ENCODE measurements at places on chromosomes 12 and 14.
A peak's percentile ranks its signal among the peaks of the same experiment; 100 is the strongest.

DNA sequence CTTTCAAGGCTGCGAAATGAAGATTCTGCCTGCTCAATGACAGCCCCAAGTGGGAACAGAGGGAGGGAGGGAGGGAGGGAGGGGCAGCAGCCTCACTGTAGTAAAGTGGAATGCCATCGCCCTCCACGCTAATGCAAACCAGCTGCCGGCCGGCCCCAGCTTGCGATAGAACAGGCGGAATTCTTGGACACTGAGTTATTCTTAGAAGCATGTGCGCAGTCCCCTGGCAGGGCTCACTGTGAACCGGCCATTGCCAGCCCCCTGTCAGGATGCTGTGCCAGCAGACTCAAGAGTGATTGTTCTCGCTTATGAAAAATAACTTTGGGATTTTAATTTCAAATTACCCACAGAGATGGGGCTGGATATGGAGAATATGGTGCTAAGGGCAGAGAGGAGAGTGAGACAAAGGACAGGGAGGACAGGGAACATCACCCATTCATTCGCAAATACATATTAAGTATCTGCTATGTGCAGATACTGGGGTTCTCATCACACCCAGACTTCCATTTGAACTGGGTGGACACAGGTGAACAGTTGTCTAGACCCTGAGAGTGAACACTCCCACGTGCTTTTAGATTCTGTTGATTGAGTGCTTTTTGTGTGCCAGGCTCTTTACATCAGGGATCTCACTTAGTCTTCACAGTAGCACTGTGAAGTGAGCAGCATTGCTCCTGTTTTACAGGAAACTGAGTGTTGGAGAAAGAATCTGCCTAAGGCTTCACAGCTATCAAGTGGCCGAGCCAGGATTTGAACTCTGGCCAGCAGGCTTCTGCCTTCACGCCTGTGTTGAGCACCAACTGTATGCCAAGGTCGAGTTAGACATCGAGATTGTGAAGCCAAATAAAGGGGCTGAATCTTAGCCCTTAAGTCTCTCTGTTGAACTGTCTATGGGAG, 192.9 kb downstream of the C12orf75 start:
- DNase-seq = no peak

DNA sequence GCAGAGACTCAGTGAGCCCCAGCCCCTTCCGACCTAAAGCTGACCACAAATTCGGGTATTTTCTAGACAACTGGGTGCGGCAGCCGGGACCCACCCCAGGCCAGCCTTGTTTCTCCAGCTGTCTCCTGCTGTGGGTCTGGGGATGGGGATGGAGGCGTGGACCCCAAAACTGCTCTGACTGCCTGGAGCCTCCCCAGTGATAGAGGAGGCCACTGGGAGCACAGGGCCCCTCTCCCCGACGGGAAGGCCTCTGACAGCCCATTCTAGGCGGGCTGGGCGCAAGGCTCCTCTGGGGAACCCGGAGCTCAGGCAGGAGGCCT, 38.2 kb upstream of the TDRD9 start:
- no peak for DNase-seq

GRCh38 chr12:53941187-53941586, 2.6 kb downstream of the HOXC13 start:
- DNase-seq = no peak

DNA sequence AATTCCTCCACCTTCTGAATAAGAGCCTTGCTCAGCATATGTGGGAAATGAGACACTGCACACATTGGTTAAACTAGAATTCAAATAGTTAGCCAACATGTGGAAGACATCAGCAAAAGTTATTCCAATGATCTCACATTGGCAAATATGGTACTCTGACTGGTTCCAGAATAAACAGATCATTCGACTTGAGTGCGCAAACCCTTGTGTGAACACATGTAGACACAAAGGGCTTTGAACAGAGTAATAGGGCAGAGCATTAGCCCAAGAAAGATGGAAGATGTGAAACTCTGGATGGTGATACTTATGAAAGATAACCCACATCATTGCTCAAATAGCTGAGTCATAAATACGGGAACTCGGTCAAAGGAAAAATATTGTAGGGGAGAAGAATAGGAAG, 1133.4 kb upstream of the SEL1L start:
- no peak for DNase-seq

DNA sequence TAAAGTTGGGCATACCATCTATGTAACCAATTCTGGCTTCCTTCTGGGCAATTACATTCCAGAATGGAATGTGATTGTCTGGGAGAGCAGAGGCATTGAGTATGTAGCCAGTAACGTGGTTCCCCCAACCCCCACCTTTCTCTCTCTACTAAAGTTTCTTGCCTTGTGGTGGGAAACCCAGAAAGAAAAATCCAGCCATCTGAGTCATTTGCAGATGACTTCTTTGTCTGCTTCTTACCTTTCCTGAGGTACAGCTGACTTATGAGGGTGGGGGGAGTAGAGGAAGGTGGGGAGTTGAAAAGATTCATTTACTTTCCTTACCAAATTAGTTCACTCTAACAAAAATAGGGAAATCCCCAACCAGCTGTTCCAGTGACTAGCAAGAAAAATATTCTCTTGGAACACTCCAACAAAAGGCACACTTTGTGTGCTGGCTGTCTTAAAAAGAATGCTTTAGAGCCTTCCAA, 112.1 kb upstream of the FRMD6 start:
- no peak for DNase-seq

GRCh38 chr14:87467578-87467977, 525.4 kb downstream of the GALC start:
- no peak for DNase-seq

GRCh38 chr12:110254971-110255540, 26.0 kb upstream of the ATP2A2 start:
- DNase-seq = no peak

DNA sequence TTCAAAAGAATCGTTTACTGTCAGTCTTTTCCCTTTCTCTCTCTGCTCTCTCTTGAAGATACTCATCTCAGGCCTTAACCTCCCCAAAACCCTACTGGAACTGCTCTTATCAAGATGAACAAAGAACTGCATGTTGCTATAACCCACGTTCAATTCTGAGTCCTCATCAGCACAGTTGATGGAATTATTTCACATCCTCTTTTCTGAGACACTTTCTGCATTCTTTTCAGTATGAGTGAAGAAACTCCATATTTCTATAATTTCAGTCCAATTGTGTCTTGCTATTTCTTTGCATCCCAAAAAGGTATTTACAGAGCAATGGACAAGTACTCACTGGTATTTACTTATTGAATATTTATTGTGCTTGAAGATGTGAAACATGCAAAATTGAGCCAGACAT, 160.1 kb upstream of the CPNE8 start:
- no peak for DNase-seq

- no peak for DNase-seq
Observed at GRCh38 chr12:62434494-62435302, 31.9 kb upstream of the MON2 start.

DNA sequence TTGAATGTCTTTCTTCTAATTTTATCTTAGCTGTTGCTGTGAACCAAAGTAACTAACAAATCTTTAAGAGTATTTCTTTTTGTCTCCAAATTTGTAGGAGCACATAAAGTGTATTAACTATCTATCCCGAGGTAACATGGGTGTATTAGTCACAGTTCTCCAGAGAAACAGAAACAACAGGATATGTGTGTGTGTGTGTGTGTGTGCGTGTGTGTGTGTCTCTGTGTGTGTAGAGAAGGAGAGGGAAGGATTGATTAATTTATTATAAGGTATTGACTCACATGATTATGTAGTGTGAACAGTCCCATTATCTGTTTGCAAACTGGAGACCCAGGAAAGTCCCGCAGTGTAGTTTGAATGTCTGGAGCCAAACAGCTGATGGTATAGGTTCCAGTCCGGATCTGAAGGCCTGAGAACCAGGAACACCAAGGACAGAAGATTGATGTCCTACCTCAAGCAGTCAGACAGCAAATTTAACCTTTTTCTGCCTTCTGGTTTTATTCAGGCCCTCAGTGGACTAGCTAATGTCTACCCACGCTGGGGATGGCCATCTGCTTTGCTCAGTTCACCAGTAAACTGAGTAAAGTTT, 14.4 kb downstream of the G2E3 start:
- no peak for DNase-seq

- DNase-seq = no peak
Observed at GRCh38 chr12:44708218-44708617, 167.9 kb downstream of the NELL2 start.

DNA sequence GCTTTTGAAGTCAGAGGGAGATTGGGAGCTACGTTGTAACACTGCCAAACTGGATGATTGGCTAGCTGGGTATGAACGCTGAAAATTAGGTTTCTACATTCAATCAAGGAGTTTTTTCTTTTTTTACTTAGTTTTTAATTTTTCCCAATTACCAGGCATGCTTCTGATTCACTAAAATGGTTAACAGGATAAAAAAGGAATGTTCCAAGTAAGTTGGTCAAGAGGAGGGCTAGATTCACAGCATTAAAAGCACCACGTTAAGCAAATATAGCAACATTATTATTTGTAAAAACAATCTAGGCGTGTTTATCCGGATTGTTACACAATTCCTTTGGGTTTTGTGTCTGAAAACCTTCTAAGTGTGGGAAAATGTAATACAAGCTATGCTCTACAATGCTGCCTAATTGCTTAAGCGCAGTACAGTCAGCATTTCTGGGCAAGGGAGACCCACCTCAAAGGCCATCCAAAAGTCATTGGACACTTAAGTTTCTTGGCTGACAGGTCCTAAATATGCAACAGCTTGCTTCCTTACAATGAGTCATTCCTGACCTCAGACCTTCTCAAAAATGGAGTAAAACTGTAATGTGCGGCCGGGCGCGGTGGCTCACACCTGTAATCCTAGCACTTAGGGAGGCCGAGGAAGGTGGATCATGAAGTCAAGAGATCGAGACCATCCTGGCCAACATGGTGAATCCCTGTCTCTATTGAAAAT, 1.2 kb downstream of the RPLP0 start:
- no peak for DNase-seq

DNA sequence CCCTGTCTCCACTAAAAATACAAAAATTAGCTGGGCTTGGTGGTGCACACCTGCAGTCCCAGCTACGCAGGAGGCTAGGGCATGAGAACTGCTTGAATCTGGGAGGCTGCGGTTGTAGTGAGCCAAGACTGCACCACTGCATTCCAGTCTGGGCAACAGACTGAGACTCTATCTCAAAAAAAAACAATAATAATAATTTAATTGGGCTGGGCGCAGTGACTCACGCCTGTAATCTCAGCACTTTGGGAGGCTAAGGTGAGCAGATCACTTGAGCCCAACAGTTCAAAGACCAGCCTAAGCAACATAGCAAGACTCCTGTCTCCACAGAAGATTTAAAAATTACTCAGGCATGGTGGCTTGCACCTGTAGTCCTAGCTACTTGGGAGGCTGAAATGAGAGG, 26.7 kb downstream of the CBX5 start:
- DNase-seq = no peak

DNA sequence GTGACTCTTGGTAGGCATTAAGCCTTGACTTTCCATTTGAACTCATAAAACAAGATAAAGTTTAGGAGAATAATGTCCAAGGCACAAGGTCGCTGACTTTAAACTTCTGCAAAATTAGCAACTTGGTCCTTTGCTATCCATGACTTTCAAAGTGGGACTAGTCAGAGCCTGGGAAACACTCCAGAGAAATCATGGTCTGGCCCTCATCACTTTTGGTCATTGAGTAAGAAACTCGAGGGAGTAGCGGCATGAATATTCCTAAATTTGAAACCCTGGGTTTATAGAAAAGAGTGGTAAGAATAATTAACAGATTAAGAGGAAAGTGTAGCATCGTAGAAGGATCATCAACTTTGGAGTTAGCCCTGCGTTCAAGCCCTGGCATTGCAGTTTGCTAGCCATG, 16.9 kb upstream of the APPL2 start:
- DNase-seq = no peak

DNA sequence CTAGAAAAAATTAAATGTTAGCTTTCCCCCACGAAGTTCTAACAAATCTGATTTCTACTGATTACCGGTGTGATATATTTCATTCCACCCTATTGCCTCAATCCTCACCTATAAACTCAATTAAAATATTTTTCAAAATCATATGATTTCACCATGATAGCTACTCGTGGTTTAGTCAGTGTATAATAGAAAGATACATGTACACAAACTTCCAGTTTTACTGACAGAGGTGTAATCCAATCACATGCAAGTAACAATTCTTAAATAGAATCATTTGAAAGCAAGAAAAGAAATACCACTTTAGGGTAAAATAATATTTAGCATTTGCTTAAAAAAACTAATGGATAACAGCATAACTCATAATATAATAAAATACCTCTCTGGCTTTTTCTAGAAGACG, 55.0 kb upstream of the C12orf50 start:
- DNase-seq = no peak

DNA sequence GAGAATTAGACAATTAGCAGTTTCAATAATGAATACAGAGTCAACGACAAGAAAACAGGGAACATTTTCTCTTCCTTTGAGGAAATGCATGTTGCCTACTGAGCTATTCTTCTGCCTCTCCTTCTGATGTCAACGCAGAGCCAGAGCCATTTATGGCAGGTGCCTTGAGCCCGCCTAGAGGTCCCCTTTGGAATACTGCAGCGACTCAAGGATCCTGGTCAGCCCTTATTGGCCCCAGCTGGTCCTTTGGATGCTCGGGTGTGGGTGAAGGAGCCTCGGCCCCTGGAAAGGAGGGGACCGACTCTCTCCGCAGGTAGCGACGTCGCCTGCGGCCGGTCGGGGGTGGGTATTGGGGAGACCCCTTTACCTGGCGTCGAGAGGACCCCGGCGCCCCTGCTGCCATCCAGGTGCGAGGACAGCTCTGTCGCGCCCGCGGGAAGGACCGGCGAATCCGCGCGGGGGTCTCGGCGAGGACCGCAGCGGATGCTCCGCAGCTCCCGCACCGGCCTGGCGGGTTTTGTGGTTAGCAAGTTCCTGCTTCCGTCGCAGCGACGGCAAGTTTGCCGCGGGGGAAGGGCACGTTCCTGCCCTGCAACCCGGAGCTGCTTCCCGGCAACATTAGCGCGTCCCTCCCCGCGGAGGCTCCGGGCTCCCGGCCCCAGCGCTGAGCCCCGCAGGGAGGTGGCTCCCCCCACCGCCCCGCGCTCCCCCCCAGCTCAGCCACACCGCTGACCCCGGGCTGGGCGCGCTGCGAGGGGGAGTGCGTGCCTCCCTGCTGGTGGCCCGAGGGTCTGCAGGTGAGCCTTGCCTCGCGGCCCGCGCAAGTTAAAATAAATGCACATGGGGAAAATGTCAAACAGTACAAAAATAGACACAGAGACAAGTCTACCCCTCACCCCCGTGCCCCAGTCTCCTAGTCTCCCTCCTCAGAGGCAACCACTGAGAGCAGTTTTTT, at the start of gene MANSC1:
TSS of gene MANSC1 (minus strand) at position 532 of the 955 bp plus-strand sequence. CDS start 6,928 bp downstream, outside the sequence.
- DNase-seq = peak; percentile 60

DNA sequence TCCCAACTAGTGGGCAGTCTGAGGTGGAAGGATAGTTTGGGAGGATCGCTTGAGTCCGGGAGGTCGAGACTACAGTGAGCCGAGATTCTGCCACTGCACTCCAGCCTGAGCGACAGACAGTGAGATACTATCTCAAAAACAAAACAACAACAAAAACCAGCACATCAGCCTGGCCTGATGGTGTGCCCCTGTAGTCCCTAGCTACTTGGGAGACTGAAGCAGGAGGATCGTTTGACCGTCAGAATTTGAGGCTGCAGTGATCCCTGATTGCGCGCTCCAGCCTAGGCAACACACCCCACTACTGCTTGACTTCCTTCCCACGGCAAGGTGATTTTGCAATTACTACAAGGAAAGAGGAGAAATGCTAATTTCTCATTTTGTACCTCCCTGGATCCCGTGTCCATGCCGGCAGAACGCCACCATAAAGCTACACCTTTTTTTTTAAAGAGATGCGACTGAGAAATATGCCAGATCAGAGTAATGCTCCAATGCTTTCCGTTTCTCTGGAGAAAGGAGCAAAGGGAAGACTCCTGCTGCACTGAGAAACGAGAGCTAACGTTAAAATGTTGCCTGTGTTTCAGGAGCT, 672 bp upstream of the SCFD1 start:
- DNase-seq = peak; percentile 50

- no peak for DNase-seq
Observed at GRCh38 chr12:130644566-130644965, 71.5 kb downstream of the RIMBP2 start.
